ENCODE measurements at places on chromosomes 12 and 14.

- DNase-seq = no peak
Observed at GRCh38 chr14:23376482-23377197, at the start of gene CMTM5. Gene CMTM5 (plus strand): TSS chr14:23377046. CDS start chr14:23377252, 206 bp downstream.

- no peak for DNase-seq
Observed at GRCh38 chr14:24339284-24340151, at the start of gene RIPK3. Gene RIPK3 (minus strand): TSS chr14:24339991. CDS start chr14:24339826, 165 bp downstream.

DNA sequence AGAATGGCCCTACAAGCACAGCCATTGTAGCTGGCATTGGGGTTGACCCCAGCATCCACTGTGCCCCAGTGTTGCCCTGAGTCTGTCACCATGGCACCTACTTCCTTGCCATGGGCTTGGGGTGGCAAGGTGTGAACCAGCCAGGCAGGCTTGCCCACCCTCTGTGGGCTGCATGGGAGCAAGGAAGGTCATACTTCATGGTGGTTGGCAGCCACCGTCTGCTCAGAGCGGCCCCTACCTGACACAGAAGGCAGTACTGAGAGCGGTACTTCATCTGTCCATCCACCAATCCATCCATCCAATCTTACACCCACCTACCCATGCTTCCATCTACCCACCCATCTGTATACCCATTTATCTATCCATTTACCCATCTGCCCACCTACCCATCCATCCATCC is 160.1 kb downstream of the KIF26A start:
- no peak for DNase-seq

DNA sequence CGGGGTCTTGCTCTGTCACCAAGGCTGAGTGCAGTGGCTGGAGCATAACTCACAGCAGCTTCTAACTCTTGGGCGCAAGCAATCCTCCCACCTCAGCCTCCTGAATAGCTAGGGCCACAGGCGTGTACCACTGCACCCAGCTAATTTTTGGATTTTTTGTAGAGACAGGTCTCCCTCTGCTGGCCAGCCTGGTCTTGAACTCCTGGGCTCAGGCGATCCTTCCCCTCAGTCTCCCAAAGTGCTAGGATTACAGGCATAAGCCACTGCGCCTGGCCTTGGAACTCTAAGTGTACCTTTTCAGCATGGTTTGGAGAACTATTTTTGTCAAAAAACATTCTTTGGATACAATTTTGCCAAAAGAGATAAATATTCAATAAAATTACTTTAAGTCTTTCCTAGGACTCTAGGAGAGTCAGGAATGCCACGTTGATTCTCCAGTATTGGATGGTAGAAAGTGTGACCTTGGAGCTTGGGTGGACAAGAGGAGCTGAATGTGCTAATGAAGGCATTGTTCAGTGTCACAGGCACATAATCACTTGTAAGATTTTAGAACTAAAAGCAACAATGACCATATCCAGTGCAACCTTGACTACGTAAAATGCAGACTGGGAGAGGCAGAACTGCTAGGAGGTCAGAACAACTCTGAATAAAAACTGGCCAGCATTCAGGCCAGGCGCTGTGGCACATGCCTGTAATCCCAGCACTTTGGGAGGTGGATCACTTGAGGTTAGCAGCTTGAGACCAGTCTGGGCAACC is 2.8 kb downstream of the SRSF9 start:
- peak; percentile 16 for DNase-seq

- DNase-seq = no peak
Observed at GRCh38 chr12:130793554-130793849, 45.5 kb downstream of the STX2 start.

DNA sequence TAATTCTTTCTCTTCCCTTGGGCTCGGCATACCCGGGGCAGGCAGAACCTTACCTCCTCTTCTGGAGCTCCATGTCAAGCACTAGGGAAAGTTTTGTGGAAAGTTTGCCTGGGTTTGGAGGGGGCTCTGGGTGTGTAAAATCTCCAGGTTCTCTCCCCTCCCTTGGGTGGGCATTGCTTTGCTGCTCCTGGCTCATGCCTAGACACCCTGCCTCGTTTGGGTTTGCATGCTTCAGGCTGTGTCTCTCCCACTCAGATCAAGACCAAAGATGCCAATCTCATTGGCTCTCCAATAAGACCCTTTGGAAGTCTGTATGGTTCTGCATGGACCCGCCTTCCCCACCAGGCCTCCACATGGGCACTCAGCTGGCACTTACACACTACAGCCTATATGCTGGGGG is 6.2 kb upstream of the KRT2 start:
- no peak for DNase-seq

DNA sequence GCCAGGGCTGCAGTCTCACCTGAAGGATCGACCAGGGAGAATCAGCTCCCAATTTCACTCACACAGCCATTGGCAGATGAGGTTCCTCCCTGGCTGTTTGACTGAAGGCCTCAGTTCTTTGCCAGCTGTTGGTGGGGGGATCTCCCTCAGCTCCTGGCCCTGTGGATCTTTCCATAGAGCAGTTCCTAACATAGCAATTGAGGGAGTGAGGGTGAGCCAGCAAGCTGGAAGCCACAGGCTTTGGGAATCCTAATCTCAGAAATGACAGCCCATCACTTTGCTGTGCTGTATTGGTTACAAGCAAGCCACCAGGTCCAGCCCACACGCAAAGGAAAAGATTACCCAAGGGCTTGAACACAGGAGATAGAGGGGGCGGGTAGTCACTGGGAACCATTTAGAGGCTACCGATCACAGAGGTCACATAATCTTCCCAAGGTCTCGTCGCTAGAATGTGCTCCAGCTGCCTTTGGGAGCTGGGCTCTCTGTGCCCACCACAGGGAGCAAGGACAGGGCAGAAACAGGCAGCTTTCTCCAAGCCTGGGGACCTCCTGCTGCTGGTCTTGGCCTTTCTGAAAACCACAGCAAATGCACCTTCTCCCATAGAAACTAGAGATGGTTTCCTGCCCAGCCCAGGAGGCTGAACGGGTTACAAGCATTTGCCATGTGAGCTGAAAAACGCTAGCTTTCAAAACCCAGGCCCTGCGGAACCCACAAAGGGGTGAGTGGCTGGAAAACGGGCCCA is 4.6 kb upstream of the OTUB2 start:
- DNase-seq = no peak

DNA sequence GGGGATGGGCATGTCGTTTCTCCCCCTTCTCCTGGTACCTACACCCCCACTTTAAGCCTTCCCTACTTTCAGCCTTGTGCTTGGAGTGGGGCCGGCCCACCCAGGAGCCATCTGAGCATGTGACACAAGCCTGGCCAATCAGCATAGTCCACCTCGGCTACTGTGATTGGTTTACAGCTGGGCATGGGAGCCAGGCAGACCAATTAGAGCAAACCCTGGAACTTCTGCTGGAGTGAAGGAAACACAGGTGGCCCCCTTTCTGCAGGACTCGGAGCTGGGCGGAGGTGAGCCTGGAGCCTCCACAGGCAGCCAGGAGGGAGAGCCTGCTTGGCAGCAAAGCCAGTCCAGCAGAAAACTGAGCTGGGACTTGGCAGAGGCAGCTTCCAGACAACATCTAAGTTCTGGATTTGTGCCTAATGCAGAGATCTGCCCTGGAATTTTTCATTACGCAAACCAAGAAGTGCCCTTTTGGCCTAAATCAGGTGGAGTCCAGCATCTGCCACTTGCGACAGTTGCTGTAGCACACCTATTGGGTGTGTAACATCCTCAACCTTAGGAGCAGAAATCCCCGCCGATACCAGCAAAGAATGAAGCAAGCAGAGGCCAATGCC is 59.5 kb downstream of the SCARB1 start:
- peak; percentile 78 for DNase-seq

DNA sequence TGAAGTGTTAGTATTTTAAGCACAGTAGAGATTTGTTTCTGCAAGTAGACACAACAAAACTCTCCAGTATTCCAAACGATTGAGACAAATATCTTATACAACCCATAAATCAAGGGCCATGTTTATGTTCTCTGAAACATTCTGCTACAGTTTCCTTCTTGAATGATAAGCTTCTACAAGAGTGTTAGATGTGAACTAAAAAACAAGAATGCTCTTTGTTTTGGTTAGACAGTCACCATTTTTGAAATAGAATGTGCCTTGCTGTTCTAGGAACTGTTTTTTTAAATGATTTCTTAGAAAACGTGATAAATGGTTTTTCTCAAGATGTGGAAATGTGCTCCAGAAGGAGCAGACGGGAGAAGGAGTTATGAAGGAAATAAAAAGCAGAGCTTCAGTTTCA is 1656.3 kb upstream of the FLRT2 start:
- no peak for DNase-seq

DNA sequence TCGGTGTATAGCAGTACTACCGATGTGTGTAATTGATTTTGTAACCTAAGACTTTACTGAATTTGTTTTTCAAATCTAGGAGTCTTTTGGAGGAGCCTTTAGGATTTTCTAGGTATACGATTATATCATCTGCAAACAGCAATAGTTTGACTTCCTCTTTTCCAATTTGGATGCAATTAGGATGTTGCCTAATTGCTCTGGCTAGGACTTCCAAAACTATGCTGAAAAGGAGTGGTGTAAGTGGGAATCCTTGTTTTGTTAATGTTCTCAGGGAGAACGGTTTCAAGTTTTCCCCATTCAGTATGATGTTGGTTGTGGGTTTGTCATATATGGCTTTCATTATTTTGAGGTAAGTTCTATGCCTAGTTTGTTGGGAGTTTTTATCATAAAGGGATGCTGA is 171.6 kb upstream of the PDE3A start:
- no peak for DNase-seq

DNA sequence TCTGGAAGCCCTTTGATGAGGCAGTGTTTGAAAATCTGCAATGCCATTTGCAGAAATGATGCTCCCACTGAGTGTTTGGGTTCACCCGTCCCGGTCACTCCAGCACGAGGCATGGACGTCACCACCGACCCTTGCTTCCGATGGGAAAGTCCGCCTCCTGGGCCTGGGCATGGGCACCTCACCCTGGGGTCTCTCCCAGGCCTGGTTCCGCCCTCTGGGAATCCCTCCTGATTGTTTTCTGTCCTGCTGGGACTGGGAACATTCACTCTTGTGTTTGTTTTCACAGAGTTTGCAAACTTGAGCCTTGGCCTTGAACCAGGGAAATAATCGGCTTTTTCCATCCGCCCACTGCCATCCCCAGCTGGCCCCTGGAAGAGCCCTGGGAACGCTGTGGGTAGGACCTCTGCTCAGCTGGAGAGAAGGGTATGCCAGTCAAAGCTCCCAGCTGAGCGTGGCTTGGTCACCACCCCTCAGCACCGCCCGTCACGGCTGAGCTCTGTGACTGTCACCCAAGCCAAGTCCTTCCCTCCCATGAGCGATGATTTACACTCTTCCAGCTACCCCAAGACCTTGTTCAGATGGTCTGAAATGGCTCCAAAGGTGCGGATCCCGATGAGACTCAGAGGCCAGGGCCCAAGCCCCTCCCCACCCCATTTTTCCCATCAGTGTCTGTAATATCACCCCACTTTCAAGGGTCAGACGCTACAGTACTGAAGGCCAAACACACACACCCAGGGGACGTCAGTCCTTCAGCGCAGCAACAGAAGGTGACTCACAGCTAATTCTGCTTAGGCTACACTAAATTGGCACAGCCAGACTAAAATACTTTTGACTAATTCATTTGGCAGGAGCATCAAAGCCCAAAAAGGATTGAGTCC is 34.1 kb upstream of the FZD10 start:
- DNase-seq = no peak

DNA sequence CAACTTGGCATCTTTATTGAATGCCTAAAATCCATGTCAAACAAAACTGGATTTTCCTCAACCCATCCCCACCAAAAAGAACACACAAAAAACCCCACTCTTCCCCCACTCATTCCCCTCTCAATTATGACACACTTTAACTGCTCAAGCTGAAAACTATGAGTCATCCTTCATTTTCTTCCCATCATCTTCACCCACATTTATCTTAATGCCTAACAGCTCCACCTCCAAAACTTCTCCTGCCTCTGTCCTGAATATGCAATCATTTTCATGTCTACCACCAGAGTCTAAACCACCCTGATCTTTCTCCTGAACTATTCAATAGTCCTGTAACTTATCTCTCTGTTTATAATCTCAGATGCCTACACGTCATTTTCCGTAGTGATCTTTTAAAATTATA is 239.7 kb downstream of the BCAT1 start:
- no peak for DNase-seq

DNA sequence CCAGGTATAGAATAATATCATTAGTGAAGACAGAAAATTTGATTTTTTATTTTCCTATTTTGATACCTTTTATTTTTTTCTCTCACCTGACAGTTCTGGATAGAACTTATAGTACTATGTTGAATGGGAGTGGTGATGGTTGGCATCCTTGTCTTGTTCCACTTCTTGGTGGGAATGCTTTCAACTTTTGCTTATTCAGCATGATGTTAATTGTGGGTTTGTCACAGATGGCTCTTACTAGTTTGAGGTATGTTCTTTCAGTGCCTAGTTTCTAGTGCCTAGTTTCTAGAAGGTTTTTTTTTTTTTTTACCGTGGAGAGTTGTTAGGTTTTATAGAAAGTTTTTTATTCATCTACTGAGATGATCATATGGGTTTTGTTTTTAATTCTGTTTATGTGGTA is 516.3 kb upstream of the NOVA1 start:
- DNase-seq = no peak

GRCh38 chr14:51024377-51024776 is 70.5 kb downstream of the TRIM9 start:
- DNase-seq = no peak

GRCh38 chr14:61417883-61418455 is 96.6 kb downstream of the PRKCH start:
- DNase-seq = no peak

GRCh38 chr12:2138871-2139308 is 86.1 kb downstream of the CACNA1C start:
- DNase-seq = no peak

DNA sequence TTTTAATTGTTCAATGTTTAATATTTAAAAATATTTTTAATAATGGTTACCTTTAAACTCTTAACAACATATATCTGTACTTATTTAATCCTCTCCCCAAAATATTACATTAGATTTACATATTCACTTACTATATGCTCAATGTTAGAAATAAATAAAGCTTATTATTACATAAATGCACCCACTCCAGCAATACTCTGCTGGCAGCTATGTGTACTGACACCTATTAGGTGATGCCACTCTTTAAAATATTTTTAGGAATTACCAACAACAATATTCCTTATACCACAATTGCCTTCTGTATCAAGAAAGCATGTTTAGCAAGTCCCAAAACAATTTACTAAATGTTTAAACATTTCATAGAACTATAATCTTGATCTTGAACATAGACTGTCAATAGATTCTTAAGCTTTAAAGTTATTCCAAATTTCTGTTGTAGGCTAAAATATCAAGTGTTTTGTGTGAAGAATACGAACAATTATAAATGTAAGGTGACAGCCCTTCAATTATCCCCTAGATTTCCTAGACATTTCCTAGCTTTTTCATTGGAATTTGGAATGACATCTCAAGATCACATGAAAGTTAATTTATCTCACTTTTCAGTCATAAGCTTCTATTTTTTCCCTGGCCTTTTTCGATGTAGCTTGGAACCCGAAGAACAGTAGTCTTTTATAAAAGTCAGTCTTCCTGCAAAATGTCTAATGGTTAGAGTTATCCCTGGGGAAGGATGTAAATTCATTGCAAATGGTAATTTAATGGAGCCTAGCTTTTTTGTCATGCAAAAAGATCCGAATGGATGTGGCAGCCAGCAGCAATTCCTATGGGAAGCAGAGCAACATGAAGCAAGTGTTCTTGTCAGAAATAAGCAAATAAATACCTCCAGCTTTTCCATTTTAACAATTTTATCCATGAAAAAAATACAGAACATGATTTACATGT is 907.5 kb upstream of the ATXN7L3B start:
- no peak for DNase-seq

GRCh38 chr14:91367173-91368171 is 50.1 kb downstream of the CCDC88C start:
- no peak for DNase-seq
